GM19239 (cell line): ENCODE measurements at places on chromosomes 3 and 15.
A peak's percentile ranks its signal among the peaks of the same experiment; 100 is the strongest.

DNA sequence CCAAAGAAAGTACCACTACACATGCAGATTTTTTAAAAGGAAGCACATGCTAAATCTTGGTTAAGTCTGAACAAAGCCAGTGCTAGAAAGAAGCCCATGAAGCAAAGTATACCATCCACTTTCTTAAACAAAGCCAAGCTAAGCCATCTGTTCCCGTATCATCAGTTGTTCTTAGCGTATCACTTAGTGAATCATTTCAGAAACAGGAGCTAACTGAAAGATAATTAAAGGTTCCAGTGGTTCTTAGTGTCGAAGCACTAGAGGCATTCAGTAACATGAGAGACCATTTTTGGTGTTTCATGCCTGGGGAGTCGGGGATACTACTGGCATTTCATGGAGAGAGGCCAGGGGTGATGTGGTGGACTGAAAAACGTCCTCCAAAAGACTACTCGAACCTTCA, 12.8 kb downstream of the UBXN7 start:
- no peak for DNase-seq

DNA sequence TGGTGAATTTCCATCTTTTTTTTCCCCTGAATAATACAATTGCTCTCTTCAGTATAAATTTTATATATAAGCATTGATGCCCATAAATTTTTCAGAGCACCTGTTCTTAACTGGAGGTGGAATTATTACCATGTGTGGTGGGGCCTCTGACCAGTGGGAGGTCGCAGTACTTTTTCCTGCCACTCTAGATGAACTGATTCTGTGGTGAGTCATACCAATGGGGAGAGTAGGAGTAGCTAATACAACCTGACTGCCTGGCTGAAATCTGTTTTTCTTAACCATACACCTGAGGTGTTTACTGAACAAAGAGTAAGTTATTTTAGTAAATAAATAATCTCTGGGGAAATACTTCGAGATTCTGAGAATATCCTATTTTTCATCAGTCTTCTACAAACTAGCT, 67.2 kb downstream of the UNC13C start:
- DNase-seq, result no peak

DNA sequence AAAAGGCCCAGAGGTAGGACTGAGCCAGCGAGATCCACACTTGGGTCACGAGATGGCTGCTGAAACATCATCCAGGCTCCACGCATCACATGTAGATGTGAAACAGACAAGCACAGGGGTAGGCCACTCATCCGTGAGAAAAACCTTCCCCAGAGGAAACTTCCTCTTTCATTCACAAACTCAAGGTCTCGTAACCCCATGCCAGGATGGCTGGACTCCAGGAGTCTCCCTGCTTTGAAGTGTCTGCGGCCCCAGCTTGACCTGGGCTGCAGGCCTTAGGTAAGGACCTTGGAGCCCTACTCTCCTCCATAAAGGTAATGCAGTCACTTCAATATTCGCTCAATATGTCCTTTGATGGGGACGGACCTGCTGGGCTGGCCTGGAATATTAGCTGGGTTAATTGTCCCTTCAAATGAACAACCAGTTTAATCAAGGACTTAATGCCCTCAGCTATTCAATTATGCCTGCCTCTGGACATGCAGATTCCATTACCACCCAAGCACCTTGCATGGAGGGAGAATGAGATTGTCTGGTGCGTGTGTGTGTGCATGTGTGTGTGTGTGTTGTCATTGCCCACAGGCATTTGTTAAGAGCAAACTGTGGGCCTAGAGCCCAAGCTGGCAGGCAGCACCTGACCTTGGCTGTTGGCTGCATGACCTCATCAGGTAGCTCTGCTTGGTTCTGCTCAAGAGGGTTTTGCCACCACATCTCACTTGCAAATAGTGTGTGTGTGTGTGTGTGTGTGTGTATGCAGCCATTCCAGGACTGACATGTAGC, 186.9 kb upstream of the TLE3 start:
- DNase-seq, result no peak

DNA sequence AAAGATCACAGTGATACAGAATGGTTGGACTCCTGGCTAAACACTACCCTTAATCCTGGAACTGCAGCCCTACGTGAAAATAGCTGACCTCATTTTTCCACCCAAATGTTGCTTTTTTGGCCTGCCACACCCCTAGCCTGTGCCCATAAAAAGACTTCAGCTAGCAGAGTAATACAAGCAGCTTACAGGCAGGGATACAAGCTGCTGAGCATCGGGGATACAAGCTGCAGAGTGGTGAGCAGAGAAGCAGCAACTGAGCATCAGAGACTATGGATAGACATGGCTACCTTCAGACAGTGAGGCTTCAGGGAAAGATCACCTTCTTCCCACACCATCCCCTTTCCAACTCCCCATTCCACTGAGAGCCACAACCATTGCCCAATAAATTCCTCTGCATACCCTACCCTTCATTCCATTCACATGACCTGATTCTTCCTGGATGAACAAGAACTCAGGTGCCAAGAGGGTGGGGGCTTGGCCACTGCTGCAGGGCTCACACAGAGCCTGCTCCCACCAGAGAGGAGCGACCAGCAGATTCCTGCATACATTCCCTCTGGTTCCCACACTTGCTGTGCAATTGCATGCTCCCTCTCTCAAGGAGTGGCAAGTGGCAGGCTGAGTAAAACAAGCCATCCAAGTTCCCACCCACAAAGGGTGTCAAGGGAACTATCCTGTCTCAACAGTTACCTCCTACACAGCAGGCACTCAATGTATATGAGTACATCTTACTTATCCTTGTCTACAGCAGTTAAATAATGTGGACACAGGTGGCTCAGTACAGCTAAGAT, 217.5 kb downstream of the ALCAM start:
- DNase-seq, result no peak

DNA sequence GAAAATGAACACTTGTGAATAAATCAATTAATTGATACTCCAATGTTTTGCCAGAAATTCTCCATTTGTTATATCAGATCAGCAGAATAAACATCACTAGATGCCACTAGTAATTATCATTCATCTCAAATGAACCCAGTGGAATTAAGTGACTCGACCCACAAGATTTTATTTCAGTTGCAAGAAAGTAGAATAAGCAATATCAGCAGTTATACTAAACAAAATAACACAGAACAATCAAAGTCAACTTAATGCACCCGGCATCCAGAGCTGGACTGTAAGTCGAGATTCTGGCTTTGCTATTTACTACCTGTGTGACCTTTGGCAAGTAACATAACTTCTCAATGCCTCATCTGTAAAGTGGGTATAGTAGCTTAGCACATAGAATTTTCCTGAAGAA, 256.5 kb downstream of the MEIS2 start:
- DNase-seq, result no peak

- DNase-seq, result no peak
Measured at GRCh38 chr3:178966299-178967176, 105.1 kb downstream of the ZMAT3 start.

DNA sequence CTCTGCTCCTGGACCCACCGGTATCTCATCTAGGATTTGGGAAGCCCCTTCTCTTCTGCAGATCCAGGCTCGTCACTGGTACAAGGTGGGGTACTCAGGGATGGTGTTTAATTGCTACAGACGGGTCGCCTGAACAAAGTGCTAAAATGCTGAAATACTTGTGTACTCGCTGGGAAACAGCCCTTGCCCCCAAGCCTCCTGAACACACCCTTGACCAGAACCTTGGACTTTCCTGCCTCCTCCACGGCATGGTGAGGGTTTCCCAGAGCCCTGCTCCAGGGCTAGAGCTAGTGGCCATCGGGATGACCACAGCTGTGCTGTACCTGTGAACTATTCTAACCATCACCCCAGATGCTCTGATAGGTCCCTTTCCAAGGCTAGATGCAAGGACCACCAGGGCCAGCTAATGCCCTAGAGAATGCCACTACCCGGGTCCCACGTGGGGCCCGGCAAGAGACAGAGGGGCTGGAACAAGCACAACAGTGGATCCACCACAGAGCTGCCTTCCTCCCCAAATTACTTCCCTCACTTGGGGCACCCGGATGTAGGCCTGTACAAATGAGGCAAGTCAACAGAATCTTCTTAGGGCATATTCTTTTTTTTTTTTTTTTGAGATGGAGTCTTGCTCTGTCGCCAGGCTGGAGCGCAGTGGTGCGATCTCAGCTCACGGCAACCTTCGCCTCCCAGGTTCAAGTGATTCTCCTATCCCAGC, 267.3 kb downstream of the FOXP1 start:
- no peak for DNase-seq

DNA sequence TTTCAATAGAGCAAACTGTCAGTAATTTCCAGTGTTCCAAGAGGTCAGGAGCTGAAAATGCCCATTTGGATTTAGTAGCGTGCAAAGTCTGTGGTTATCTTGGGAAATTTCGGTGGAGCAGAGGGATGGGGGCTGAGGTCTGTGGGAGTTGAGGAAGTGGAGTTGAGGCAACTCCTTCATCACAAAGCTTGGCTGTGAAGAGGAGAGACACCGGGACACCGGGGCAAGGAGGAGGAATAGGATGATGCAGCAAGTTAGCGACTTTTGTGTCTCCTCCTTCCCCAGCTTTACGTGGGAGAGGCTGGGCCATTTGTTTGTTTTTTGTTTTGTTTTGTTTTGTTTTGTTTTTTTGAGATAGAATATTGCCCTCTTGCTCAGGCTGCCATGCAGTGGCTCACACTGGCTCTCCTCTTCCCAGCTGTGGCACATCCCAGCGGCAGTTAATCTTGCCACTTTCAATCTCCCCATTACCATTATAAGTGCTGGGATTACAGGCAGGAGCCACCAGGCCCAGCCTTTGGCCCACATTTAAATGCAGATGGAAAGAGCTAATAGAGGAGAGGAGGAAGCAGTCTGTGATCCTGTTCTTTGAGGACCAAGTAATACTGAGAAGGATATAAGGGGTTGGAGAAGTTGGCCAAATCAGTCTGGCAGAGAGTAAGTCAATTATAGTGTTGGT, 47.1 kb downstream of the CRTC3 start:
- DNase-seq, result no peak

DNA sequence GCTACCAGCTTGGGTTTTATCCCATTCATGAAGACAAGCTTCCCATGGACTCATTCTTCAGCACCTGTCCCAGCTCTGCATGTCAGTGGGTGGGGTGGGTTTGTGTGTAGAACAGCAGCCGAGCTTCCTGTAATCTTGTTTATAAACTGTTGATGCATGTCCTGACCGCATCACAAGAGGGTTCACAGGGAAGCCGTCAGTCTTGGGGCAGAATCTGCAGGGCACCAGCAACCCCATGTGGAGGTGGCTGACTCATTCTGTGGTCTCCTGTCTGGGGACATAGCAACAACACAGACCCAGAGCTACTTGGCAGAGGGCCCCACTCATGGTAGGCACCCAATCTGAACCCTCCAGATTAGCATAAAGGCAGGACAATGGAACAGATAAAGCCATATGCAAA, 35.6 kb downstream of the DAPK2 start:
- peak; percentile 78 for DNase-seq

GRCh38 chr3:131387796-131388489, 6.4 kb downstream of the NUDT16 start:
- DNase-seq, result no peak

DNA sequence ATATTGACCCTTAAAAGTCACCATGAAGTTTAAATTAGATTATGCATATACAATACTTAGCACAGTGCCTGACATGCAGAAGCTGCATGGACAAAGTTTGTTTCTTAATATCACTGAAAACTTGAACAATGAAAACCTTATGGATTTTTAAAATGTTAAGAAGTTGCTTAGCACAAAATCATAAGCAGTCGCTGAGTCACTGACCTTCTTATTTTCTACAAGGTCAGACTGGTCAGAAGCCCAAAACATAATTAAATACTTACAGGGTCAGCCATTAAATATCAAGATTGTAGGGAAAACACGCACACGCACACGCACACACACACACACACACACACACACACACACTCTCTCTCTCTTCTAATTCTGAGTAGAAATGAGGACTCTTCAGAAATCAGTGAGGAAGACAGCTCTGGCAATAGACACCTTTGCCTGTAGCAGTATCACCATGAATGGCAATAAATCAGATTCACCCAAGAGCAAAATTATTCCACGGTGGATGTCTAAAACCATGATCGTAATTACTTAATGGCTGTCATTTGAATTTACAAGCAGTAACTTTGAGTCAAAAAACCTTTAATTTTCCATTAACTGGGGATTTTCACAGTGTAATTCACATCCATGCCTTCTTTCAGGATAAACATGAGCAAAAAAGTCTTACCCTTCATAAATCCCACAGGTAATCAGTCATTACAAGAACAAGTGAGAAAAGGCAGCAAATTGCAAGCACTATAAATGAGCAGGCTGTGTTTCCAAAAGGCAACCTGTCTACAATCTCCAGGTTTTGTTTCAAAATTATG, 147.5 kb downstream of the OSBPL10 start:
- DNase-seq, result no peak
